ENCODE measurements at places on chromosomes 5 and 9. TPM values are rescaled to one million over a fixed set of nuclear protein-coding genes. Genes with fewer than 3 reads are reported as not detected.

Gene IL5
- total RNA-seq, result not detected

Gene CCDC192
- total RNA-seq, result not detected

Gene SLC25A2
- total RNA-seq, result 0.64 TPM

Gene MARCOL
- total RNA-seq, result not detected

Gene GARIN3
- total RNA-seq, result not detected

Gene CAMK2A
- 1.3 TPM for total RNA-seq

Gene TAF11L10
- total RNA-seq, result not detected

Gene RFX3
- 2.6 TPM for total RNA-seq

Gene C9orf153
- not detected for total RNA-seq

Gene GRIA1
- total RNA-seq, result 22.5 TPM

Gene GEMIN5
- 23.3 TPM for total RNA-seq

GRCh38 chr5:101846496-101846895 is 449.6 kb downstream of the SLCO4C1 start:
- no peak for DNase-seq

- DNase-seq, result no peak
These were observed 101.9 kb downstream of the ROR2 start for GRCh38 chr9:91848146-91848545.

- DNase-seq, result no peak
These were observed 19.0 kb downstream of the CMBL start for GRCh38 chr5:10288592-10289219.

- no peak for DNase-seq
These were observed 285.3 kb downstream of the ENC1 start for GRCh38 chr5:74355041-74355824.

DNA sequence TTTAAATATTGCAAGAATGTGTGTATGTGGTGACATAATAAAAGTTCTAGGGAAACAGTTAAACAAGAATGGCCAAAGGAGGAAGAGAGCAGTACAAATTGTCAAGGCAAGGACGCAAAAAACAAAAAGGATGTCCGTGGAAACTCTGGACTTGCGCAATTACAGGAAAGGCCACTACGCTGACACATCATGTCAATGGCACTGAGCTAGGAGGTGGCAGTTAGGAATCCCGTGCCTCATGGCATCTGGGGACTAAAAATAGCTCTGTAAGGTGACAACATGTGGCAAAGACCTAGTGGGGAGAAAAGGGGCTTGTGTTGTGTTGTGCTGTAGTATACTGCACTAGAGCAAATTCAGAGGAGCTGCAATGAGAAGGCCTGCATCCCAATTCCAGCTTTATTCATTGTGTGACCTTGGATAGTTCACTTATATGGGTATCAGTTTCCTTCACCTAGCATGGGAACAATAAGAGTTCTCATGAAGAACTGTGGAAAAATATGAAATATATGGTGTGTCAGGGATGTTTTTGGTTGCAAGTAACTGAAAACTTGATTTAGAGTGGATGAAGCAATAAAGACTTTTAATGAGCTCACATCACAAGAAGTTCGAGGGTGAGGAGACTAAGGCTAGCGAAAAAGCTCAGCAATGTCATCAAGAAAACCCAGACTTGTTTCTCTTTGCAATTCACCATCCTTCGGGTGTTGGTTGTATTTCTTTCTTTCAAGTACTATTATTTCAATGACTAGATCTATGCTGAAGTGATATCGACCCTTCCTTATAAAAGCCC is 124.1 kb upstream of the STC2 start:
- peak; percentile 79 for DNase-seq

- DNase-seq, result peak; percentile 60
These were observed 31.7 kb downstream of the GSN start for GRCh38 chr9:121299467-121300282.

GRCh38 chr9:128001779-128002298 is 21.1 kb upstream of the EEIG1 start:
- peak; percentile 85 for DNase-seq
